ENCODE measurements at places on chromosomes 13 and 19.

- DNase-seq = no peak
Measured at GRCh38 chr13:112690283-112690929, 568 bp downstream of the ATP11A start.

DNA sequence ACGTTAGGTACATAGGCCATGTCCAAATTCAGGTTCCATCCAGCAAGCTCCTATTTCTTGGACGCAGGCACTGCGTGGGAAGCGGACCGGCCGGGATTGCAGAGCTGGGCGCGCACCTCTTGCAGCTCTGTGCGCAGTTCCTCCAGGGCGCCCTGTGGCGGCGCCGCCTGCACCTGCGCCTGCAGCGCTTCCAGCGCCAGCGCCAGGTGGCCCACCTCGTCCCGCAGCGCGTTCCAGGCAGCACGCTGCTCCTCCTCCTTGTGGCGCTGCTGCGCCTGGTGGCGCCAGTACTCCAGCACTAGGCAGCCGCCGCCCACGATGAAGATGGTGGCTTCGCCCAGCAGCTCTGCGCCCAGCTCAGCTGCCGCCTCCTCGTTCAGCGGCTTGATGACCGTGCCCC lies 31.1 kb downstream of the OPA3 start:
- no peak for DNase-seq

- no peak for DNase-seq
Measured at GRCh38 chr13:107568181-107568580, 647.2 kb downstream of the LIG4 start.

DNA sequence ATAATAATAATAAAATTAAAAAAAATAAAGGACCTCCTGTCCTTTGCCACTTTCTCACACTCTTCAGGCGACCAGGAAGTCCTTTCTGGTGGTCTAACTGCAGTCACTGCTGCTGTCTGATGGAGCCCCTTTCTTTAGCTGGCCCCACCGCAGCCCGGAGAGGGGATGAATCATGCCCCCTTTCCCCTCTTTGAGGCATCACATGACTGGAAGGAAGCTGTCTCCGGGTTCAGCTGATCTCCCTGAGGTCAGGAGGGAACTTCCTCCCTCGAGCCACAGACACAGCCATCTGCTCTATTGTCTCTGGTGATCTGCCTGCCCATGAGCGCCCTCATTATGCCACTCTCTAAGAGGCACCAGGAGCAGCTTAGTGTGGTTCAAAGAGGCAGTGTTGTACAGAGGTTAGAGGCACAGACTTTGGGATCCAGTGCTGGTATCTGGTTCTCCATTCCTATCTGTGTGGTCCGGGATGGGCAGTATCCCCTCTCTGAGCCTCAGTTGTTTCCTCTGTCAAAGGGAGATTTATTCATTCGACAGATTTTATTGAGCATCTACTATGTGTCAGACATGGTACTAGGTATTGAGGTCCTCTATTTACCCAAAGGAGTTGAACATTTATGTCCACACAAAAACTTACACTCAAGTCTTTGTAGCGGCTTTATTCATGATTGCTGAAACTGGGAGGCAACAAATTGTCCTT lies 30.0 kb downstream of the VAV1 start:
- DNase-seq = no peak

DNA sequence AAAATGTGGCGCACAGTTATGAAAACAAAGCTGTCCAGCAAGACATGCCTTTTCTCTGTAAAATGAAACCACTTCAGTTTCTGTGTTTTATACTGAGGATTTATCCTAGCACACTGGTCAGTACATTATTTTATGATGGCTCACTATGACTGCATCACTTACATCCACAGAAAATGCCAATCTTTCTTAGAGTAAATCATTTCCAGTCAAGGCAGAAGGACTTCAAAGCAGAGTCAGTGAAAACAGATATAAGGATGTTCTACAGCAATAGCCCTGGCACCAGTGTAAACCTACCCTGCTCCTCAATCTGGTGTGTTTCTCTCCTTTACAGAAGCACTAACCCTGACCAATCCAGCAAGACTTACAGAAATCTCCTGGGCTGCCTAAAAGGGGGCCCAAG lies 473.5 kb downstream of the GPC6 start:
- no peak for DNase-seq

GRCh38 chr19:47703301-47703700 lies 9.9 kb upstream of the EHD2 start:
- no peak for DNase-seq

DNA sequence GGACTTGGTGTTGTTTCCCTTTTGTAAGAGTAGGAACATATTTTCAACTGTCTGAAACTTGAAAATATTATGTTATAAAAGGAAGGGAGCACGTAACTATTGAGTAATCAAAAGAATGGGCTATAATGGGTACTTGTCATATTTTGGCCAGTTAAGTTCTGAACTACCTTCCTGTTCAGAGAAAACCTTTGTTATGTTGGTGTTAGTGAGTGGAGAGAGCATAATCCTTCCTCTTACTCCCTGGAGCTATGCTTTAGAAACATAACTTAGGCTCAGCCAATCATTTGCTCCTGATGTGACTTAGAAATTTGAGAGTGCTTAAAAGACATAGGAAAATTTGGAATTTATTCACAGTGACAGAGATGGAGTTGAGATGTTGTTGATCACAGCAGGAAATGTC lies 482.5 kb upstream of the SPRY2 start:
- no peak for DNase-seq

GRCh38 chr13:101554420-101555125 lies 102.1 kb downstream of the ITGBL1 start:
- DNase-seq = no peak

- DNase-seq = no peak
Measured at GRCh38 chr13:61880578-61881283, 465.1 kb upstream of the PCDH20 start.

DNA sequence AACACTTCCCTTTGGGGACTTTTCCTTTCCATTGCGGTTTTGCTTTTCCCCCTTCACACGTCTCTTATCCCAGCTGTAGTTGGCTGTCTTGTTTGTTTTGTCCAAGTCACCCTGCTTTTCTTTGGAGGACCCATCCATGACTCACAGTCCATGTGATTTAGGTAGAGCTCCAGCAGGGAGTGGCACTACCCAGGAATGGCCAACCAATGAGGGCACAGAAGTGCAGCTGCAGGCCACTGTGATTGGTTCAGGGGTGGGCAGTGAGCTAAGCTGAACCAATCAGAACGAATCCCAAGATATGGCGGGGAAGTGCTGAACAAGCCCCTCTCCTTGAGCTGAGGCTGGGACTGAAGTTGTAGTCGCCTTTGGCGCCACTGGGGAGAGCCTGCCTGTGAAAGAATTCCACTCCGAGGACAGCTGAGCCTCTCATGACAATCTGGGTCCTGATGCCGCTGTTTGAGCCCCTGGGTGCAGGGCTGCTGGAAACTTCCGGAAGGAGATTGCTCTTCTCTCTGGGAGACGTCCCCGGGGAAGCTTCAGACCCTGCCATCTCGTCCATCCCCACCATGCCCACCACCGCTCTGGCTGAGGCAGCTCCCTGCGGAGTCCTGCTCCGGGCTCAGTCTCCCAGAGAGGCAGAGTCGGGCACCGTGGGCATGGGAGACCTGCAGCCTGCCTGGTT lies 62.9 kb upstream of the URI1 start:
- DNase-seq = no peak

- DNase-seq = no peak
Measured at GRCh38 chr13:95191821-95192563, 109.3 kb downstream of the ABCC4 start.

- DNase-seq = no peak
Measured at GRCh38 chr19:40190891-40191835, at the start of gene MAP3K10. Gene MAP3K10, plus strand, starts transcription at chr19:40191426. Its CDS starts 606 bp downstream, at chr19:40192032.

GRCh38 chr13:112893570-112894422 lies 75.2 kb upstream of the MCF2L start:
- peak; percentile 61 for DNase-seq

All from RWPE2 (cell line).